ENCODE measurements at places on chromosomes 7 and 10.

GRCh38 chr10:36766940-36767339, 358.5 kb upstream of the ANKRD30A start:
- DNase-seq, result no peak

GRCh38 chr7:111407258-111407657, 155.0 kb downstream of the IMMP2L start:
- no peak for DNase-seq

GRCh38 chr10:28171468-28172222, 131.2 kb downstream of the MPP7 start:
- no peak for DNase-seq

DNA sequence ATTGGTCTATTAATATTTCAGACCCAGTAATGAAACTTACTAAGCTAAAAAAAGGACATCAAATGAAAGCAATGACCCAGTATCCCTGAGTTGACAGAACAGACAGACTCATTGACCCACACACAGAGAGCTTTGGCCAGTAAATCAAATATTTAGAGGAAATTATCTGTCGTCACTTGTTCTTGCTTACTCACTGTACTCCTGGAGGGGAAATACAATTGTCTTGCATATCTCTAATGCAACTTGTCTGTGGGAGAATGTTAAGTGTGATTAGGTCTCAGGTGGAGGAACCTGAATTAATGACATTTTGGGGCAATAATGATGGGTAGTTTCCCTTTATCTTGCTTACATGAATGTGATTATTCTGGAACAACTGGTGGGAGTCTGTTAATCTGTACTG, 80.4 kb downstream of the CUBN start:
- no peak for DNase-seq

DNA sequence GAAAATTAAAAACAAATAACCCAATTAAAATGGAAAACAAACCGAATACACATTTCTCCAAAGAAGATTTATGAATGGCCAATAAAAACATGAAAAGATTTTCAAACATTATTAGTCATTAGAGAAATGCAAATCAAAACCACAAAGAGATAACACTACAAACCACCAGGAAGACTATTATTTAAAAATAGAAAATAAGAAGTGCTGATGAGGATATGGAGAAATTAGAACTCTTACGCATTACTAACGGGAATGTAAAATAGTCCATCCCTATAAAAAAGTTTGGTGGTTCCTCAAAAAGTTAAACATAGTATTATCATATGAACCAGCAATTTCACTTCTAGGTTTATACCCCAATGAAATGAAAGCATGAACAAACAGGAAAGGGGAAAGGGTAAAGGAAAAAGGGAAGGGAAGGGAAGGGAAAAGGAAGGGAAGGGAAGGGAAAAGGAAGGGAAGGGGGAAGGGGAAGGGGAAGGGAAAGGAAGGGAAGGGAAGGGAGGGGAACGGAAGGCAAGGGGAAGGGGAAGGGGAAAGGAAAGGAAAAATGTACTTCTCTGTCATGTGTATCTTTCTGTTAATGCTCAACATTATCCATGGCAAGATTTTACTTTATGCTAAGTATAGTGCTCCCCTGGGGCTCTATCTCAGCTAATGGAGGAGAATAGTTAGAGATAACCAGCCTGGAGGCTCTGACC, 125.3 kb upstream of the RSU1 start:
- no peak for DNase-seq

DNA sequence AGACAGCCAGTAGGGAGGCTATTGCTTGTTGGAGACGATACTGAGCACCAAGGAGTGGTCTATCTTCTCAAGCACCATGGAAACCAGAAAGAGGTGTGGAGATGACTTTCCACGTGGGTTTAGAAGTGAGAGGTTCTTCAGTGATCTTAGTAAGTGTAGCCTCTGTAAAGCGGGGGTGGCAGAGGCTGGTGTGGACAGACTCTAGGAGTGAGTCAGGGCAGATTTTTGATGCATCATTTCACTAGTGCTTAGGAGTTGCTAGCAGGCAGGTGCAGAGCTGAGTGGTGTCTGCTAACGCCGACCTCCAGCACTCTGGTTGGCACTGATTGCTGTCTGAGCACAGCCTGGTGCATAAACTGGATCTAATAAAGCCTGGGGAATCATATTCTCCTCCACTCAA, 78.4 kb upstream of the ADO start:
- no peak for DNase-seq

DNA sequence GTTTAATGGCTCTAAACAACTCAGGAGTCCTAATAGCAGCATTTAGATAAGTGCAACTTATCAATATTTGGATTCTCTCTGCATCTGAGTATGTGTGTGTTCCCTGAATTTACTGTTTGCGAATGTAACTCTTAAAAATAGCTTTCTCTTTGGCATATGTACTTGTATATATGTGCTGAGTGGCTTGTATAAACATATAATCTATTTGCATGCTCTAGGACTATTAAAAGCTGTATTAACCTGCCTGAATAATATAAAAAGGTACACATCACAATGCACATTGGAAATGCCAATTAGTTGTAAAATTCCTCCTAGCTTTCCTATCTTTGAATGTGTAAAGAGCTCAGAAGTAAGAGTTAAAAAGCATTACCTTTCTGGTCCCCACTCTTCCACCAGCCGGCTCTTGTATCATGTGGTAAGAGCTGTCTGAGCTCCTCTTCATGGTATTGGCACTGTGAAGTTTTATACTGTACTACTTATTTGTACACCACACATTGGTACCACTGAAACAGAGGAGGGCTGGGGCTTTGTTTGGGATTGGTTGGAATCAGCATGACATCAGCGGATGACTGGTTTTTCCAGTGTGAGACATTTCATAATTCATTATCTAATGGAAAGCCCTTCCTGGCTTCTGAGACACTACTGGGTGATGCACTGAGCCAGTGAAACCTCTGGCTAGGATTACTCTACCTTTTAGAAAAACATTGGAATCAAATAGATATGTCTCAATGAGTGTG, at the start of gene INHBA:
Gene INHBA, minus strand, starts transcription at position 456 of the 737 bp plus-strand sequence. CDS start 2,716 bp downstream, outside the sequence.
- DNase-seq, result no peak

- DNase-seq, result no peak
Observed at GRCh38 chr7:14786314-14786895, 116.1 kb downstream of the DGKB start.

DNA sequence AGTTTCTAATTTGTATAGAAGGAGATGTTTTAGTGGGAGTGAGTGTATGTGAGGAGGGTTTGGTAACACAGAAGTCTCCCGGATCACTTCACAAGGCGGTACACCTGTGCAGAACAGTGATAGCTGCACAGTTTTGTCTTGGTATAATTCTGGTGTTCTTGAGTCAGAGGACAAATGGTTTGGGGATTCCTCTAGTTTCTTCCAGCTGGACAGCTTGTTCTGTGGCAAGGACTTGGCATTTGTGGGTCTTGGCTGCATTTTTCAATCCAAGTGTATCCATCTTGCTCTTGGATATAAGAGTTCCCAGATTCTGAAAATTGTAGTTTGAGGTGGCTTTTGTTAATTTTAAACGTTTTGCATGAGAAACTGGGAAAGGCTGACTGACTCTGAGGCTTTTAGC, 135.7 kb downstream of the AHR start:
- DNase-seq, result no peak

DNA sequence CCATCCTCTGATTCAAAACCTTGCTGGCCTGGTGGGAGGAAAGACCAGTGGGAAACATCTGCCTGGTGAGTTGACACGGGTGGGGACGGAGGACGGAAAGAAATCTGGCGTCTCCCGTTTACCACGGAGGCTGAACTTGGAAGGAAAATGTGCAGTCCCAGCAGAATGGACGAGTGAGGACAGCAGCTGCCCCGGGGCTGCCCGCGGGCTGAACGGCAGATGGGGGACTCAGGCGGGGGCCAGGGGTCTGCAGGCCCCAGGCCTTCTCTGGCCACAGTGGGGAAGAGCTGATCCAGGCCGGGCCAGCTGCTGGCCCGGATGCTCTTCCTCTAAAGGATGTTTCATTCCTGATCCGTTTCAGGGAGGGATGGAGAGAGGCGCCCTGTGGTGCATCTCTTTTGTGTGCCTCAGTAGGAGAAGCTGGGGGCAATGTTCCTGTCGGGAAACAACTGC, 147.5 kb upstream of the CHST15 start:
- DNase-seq, result peak; percentile 53

DNA sequence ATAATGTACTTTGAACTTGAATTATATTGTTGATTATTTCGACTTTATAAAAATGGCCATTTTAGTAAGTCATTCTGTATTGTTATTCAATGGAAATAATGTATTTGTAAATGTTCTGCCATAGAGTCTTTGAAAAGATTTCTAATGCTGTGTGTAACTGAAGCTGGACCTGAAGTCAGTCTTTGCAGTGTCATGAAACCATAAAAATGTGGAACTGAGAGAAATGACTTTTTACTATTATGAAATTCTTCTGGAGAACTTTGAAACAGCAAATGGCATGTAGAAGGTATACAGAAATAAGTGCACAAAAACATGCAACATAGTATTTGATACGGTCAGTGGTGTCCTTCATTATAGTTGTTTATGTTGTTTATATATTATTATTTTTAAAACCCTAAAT, 59.7 kb upstream of the ADRA2A start:
- DNase-seq, result no peak

DNA sequence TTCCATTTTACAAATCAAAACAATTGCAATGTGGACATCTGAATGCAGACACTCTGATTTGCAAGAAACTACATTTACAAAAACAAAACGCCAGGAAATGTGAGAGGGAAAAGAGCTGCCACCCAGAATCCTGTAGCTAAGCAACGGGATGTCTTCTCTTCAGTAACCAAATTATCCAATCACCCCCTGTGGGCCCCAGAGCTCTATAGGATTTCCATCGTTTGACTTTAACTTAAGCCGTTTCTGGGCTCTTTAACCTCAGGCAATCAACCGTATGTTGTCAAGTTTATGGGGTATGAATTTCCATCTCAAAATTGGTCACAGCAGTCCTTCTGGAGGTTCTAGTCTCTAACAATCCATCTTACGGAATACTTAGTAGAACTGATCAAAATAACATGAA, 240.5 kb downstream of the ETV1 start:
- DNase-seq, result no peak

DNA sequence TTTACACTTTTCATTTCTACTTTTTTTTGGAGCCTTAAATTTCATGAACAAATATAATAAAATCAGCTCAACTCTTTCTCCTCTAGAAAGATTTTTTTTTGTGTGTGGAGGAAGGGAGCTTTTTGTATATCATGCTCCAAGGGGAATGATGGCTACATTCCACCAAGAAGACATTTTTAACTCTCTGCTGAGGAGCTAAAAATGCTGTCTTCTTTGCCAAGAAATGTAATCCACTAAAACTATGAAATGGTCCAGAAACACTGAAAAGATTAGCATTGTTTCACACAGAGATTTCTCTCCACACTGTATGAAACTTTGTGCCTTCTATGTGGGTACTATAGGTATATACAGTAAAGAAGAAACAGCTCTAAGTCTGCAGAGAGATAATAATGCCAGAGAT, 74.1 kb upstream of the ANK3 start:
- no peak for DNase-seq

DNA sequence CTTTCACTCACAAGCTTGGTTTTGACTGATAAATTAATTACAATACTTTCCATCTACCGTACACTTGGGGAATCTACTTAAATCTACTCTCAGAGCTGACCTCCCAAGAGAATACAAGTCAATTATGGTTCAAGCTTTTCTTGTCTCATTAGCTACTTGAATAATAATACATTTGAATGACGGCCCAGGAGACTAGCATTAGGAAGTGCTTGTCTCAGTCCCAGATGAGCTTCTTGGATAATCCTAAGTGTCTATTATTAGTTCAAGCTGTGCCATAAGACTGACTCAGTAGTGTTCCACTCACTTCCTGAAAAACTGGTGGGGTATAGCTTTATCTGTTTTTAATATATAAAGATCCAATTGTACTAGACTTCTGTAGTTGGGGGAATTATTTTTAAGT, 100.2 kb downstream of the GNAT3 start:
- no peak for DNase-seq

DNA sequence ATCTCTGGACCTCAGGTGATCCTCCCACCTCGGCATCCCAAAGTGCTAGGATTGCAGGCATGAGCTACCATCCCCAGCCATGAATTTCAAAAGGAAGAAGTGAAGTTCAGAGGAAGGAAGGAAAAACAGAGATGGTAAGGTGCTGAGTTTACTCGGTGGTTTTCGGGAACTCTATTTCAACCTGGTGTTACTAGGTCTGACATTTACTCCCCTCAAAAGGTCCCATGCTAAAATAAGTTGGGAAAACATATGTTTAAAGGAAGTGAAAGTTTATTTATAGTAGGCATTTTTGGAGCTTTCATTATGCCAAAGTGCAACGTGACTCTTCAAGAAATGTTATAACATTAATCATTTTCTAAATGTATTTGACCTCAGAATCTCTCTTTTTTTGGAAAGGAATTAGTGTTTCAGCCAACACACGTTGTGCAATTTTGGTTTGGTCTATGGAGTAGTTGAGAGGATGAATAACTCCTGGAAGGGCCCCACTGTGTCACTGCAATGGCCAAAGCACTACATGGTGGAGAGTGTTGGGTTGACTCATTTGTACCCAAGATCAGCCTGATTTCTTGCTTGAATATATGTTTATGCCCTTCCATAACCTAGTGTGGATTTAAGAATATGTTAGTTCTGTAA, 114.7 kb upstream of the FAM171A1 start:
- DNase-seq, result no peak

DNA sequence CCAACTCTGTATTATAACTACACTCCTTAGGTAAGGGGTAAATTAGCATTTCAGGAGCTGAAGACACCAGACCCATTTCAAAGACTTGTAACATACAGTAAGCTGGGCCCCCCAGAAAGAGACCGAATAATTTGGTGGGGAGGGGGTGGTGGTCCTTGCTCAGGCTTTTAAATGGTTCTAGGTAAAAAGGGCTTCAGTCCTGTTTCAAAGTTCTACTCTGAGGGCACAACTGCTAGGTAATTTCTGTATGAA, 73.0 kb downstream of the RTKN2 start:
- no peak for DNase-seq

DNA sequence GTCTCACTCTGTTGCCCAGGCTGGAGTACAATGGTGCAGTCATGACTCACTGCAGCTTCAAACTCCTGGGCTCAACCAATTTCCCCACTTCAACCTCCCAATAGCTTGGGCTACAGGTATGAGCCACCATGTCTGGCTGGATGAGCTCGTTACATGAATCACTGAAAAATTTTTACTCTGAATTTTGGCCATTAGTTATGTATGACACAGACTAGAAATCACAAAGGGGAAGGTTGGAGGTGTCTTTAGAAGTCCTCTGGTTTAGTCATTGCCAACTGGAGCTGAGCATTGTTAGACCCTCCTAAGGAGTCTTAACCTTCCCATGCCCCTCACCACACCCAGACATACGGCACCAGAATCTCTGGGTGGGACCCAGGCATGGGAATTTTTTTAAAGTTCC, 34.7 kb downstream of the SVIL start:
- no peak for DNase-seq

- DNase-seq, result no peak
Observed at GRCh38 chr7:92875719-92876118, 39.3 kb upstream of the CDK6 start.

- DNase-seq, result no peak
Observed at GRCh38 chr10:73931767-73932619, 21.1 kb downstream of the PLAU start.

GRCh38 chr10:11116361-11116760, 98.7 kb downstream of the CELF2 start:
- DNase-seq, result no peak
